NCI-H2081 treated with DMSO at 0.1 percent for 48 hours (cell line): ENCODE measurements at places on chromosomes 2 and 18.

- no peak for DNase-seq
Measured at GRCh38 chr2:54310311-54310710, 54.3 kb upstream of the TSPYL6 start.

GRCh38 chr18:38421872-38422615 lies 856.4 kb upstream of the CELF4 start:
- DNase-seq, result no peak

- no peak for DNase-seq
Measured at GRCh38 chr2:54658564-54659071, 64.8 kb upstream of the EML6 start.

GRCh38 chr2:145273840-145274239 lies 753.9 kb upstream of the ZEB2 start:
- DNase-seq, result no peak

DNA sequence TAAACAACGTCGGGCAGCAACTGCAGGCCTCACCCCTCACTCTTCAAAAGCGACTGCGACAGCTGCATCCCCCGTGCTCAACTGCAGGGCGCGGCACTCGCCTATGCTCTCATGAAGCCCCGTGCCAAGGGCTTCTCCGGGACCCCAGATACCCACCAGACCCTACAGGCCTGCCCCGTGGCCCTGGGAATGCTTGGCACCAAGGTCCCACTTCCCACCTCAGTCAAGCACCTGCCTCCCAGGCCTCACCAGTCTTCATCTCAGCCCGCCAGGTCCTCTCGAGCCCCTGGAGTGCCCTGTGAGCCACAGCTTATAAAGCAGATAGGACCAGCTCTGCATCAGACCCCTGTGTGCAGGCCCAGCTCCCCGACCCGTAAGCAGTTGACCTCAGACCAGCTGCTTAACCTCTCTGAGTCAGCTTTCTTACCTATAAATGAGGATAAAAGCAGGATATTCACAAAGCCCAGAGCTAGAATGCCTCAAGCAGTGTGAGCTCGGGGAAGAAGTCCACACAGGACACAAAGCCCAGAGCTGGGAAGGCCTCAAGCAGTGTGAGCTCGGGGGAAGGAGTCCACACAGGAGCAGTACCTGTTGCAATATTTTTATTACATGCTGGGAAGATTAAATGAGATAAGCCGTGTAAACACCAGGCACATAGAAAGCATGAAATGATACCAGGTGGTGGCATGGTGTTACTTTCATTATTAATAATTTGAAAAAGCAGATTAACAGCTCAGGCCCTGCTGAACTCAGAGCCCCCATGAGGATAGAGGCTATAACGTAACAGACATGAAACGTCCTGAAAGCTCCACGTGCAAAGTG lies 96.9 kb downstream of the HDAC4 start:
- DNase-seq, result no peak

GRCh38 chr2:67321588-67321903 lies 75.6 kb upstream of the ETAA1 start:
- no peak for DNase-seq

- no peak for DNase-seq
Measured at GRCh38 chr2:39124746-39125057, 3.9 kb upstream of the SOS1 start.

GRCh38 chr2:11521775-11522174 lies 12.1 kb upstream of the GREB1 start:
- no peak for DNase-seq

DNA sequence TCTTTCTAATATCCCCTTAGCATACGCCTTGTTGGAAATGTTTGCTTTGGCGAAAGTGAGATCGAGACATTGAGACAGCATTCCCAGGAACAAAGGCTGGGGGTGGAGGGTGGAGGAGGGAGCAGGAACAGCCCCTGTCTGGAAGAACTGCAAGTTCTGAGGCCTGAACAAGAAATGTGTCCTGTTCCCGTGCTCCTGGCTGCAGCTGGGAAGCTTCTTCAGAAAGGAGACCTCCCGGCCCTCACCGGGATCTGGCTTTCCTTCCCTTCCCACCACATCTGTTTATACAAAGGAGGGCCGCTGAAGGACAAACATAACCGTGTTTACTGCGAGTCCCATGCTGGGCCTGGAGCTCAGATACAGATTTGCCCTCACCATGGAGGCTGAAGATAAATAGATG lies 35.9 kb downstream of the AFF3 start:
- no peak for DNase-seq

- no peak for DNase-seq
Measured at GRCh38 chr2:38156436-38156835, 80.5 kb upstream of the CYP1B1 start.
